HS-27A (cell line): ENCODE measurements at places on chromosomes 6 and 20.
A peak's percentile ranks its signal among the peaks of the same experiment; 100 is the strongest.

GRCh38 chr6:7992002-7992815, 72.0 kb downstream of the BLOC1S5 start:
- DNase-seq: no peak

DNA sequence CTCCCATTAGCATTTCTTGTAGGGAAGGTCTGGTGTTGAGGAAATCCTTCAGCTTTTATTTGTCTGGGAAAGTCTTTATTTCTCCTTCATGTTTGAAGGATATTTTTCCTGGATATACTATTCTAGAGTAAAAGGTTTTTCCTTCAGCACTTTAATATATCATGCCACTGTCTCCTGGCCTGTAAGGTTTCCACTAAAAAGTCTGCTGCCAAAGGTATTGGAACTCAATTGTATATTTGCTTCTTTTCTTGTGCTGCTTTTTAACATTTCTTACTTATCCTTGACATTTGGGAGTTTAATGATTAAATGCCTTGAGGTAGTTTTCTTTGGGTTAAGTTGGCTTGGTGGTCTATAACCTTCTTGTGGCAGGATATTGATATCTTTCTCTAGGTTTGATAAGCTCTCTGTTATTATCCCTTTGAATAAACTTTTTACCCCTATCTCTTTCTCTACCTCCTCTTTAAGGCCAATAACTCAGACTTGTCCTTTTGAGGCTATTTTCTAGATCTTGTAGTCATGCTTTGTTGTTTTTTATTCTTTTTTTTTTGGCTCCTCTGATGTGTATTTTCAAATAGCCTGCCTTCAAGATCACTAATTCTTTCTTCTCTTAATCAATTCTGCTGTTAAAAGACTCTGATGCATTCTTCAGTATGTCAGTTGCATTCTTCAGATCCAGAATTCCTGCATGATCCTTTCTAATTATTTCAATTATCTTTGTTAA, 225.0 kb upstream of the ZNF217 start:
- DNase-seq: no peak

- DNase-seq: no peak
Measured at GRCh38 chr20:61257611-61258010, 5.5 kb downstream of the CDH4 start.

DNA sequence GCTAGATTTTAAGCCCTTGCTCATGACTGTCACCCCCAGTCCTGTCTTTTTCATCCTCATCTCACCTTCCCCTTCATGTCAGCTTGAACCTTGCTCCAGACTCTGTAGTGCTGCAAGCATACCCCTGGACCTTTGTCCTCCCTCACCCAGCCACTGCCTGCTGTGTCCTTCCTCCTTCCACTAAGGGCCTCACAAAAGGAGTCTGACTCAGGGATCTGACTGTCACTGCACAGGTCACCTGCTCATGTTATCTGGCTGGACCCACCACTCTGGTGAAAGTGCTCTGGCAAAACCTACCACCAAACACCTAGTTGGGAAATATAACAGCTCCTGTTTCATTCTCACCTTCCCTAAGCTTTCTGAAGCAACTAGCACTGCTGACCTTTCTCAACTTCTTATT, 151.4 kb downstream of the INSM1 start:
- no peak for DNase-seq

- no peak for DNase-seq
Measured at GRCh38 chr6:146532702-146533101, 10.9 kb upstream of the RAB32 start.

- DNase-seq: no peak
Measured at GRCh38 chr20:50724851-50725723, 6.3 kb upstream of the PARD6B start.

DNA sequence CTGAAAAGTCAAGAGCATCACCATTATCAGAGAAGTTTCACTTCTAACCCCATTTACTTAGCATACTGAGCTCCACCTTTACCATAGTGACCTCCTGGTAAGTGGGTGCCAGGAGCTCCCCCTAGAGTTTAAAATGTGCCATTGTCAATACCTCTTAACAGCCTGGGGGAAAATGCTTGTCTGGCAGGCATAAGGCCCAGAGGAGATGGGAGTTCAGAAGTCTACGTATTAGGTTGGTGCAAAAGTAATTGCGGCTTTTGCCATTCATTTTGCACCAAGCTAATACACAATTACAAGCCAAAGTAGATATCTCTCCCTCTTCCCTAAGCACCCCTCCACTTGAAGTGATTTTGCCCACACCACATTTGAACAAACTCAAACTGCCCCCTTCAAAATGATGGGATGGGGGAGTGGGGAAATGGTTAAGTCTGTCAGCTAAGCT, 919.0 kb downstream of the KIF16B start:
- peak; percentile 66 for DNase-seq

GRCh38 chr6:35400901-35401311, 51.2 kb upstream of the FANCE start:
- DNase-seq: no peak
